Activated CD8-positive, alpha-beta memory T cell treated with anti-CD3 and anti-CD28 coated beads for 24 hours (primary cell): ENCODE measurements at places on chromosomes 13 and 19.

DNA sequence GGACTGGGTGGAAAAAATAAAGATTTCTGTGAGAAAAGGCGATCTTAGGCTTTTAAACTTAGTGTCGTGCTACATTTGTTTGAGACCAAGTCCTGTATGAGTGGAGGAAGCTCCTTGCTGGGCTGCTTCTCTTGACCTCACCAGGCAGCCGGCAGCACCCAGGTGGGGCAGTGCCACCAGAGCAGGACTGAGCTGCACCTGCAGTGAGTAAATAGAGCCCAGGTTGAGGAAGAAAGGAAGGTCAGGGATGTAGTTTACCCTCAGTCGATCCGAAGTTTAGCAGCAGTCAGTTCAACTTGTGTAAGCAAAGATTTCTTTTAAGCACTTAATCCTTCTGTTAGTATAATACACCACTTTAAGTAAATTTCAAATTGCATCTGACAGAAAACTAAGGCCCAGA is 13.6 kb downstream of the HNRNPM start:
- no peak for DNase-seq

- no peak for DNase-seq
Measured at GRCh38 chr19:44055870-44056269, 4.0 kb downstream of the ZNF223 start.

GRCh38 chr19:33601583-33601982 is 20.2 kb upstream of the CHST8 start:
- DNase-seq: no peak

DNA sequence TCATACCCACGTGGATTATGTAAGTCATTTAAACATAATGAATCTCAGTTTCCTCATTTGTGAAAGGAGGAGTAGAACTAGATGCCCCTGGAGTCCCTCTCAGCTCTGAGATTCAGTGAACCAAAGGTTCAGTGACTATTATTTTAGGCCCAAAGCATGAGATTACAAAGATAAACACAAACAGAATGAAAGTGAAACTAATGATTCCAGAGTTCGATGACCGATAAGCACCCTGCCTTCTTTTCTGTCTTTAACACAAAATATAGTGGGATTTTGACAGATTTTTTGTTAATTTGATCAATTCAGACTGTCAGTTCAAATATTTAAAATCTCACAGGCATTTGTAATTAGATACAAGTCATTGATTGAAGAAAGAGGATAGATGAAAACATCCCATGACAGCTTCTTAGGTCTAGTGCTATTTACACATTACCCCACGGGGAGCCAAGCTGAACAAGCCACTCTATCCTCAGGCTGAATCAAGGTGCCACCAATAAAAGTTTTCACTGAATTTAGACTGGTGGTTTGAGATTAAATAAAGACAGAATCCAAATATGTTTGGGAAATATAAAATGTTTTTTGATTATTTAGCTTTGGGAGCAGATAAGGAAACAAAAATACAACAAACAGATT is 64.6 kb upstream of the RAP2A start:
- DNase-seq: no peak

GRCh38 chr19:1265615-1266128 is 3.5 kb upstream of the CIRBP start:
- DNase-seq: peak; percentile 80

- no peak for DNase-seq
Measured at GRCh38 chr13:105144020-105144419, 1391.4 kb downstream of the EFNB2 start.

DNA sequence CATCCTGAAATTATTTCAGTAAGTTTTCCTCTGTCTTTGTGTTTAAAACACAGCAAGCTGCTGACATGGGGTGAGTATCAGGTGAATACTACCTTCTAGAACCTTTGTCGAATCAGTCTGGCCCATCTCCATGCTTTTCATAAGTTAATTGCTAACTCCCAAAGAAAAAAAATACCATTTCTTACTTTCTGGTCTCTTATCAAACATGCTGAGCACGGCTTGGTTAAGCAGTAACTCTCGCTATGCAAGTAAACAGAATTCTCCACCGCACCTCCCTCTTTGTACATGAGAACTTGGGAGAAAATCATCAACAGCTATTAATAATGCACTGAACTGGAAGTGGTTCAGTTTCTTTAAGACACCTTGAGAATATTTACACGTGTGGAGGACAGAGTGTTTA is 88.6 kb downstream of the FGF9 start:
- no peak for DNase-seq

DNA sequence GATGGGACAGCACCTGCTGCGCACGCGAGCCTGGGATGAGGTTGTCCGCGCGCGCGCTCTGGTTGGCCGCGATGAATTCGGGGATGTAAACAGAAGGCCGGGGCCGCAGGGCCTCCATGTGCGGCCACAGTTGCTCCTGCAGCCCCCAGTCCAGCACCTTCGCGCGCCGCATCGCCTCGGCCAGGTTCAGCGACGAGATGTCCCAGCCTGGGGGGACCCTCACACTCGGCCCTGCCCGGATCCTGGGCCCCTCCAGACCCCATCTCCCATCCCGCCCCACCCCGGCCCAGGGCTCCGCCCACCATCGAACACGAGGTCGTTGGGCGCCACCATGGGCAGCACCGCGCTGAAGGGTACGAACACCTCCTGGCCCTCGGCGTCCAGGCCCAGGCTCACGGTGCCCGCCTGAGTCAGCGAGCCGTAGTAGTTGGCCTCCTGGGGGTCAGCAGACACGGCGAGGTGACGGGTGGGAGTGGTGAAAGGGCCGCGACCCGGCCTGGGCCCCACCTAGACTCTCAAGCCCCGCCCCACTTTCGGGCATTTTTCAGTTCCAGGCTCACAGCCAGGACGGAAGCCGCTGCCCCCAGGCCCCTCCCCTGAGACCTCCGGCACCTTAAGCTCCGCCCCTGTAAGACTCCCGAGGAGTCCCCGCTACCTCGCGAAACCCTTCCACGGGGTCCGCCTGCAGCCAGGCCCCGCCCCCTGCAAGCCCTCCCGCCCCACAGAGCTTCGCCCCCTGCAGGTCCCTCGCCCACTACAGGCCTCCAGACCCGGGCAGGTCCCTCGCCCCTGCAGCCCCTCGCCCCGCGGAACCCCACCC is 1.1 kb downstream of the ISYNA1 start:
- peak; percentile 91 for DNase-seq

DNA sequence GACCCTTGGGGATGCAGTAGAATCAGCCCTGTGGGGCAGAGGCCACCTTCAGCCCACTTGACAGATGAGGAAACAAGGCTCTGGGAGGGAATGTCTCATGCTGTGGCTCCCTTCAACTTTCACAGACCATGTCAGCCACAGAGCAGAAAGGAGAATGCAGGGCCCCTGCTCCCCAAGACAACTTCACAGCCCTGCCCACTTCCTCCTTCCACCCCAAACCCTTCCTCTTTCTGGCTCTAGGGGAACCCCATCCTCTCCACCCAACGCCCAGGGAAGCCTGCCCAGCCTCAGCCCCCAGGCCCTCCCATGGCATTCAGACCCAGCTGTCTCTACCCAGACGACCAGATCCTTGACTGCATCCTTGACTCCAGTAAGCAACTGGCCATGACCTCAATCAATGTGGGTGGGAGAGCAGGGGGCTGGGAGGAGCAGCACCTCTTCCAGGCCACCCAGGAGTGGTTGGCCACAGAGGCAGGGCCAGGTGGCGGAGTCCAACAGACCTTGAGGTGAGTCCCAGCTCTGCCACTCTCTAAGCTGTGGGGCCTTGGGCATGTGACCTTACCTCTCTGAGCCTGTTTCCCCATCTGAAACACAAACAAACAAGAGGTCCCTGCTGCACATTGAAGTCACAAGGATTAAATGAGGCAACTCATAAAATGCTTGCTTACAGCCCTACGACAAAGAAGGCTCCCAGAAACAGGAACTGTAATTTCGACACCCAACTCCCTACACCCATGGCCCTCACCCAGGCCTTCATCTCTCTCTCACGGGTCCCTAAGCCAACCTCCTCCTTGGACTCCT is 15.8 kb downstream of the DEDD2 start:
- peak; percentile 70 for DNase-seq

- DNase-seq: no peak
Measured at GRCh38 chr19:4367781-4368127, 24.4 kb downstream of the MPND start.

- DNase-seq: no peak
Measured at GRCh38 chr13:76129305-76130000, 493.3 kb downstream of the LMO7 start.

GRCh38 chr13:46087481-46087880 is 17.4 kb downstream of the CPB2 start:
- no peak for DNase-seq

GRCh38 chr13:50732712-50733111 is 110.8 kb downstream of the DLEU7 start:
- DNase-seq: no peak

DNA sequence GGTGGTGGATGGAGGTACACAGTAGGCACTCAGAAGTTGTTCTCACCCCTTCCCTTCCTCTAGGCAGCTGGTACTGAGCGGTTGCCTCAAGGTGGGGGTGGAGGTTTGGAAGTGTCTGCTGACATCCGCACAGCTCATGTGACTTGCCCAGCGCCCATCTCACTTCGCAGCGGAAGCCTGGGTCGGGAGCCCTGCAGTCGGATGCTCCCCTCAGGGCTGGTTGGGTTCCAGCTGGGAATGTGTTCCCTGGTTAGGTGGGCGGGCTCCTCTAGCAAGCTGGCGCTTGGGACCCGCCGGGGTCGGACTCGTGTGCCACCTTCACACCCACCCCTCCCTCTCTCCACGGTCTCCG is 10.2 kb downstream of the PPP1R37 start:
- DNase-seq: no peak

- DNase-seq: no peak
Measured at GRCh38 chr13:95343944-95344343, 42.7 kb upstream of the ABCC4 start.

GRCh38 chr13:107650081-107650701 is 565.1 kb downstream of the LIG4 start:
- peak; percentile 60 for DNase-seq

- DNase-seq: no peak
Measured at GRCh38 chr19:39199025-39199424, 2.3 kb downstream of the NCCRP1 start.

GRCh38 chr13:43089912-43090498 is 66.6 kb downstream of the DNAJC15 start:
- no peak for DNase-seq

GRCh38 chr13:20320885-20321284 is 88.8 kb upstream of the GJB6 start:
- DNase-seq: no peak

GRCh38 chr13:73369095-73369494 is 310.3 kb downstream of the KLF5 start:
- DNase-seq: no peak

GRCh38 chr19:7106711-7107657 is 37.5 kb downstream of the ZNF557 start:
- no peak for DNase-seq

DNA sequence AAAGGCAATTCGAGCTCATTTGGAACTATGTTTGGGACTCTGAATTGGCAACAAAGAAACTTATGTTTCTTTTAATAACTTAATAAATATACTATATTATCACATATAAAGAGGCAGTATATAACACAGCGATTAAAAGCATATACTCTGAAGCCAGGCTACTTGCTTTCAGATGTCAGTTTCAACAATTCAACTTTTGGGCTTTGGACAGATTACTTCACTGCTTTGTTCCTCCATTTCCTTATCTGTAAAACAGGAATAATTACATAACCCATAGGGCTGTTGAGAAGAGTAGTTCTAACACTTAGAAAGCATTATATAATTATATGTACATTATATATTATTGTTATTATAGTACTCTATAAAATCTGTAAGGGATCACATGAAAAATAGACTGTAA is 107.2 kb downstream of the EDNRB start:
- DNase-seq: no peak

DNA sequence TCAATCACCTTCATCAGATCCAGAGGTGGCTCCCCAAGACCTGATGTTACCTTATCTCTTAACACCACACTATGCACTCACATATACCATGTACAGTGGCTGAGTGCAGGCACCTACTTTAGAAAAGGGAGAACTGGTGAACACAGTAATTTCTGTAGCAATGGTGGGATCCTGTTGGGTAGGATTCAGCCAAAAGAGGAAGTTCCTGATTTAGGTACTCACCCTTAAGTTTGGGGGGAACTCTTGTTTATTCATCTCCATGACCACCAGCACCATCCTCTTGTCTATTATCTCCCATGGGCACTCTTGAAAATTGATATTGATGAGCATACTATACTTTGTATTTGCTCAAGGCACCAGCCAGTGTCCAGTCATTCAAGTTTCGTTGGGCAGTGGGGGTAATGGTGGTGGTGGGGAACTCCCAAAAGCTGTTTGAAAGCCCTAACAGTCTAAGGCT is 324.4 kb downstream of the LMO7 start:
- no peak for DNase-seq

GRCh38 chr19:39968789-39969188 is 2.2 kb upstream of the PSMC4 start:
- peak; percentile 56 for DNase-seq

- DNase-seq: no peak
Measured at GRCh38 chr13:51015973-51016372, 95.1 kb downstream of the C13orf42 start.

GRCh38 chr13:41291246-41291645 is 19.8 kb upstream of the NAA16 start:
- no peak for DNase-seq

DNA sequence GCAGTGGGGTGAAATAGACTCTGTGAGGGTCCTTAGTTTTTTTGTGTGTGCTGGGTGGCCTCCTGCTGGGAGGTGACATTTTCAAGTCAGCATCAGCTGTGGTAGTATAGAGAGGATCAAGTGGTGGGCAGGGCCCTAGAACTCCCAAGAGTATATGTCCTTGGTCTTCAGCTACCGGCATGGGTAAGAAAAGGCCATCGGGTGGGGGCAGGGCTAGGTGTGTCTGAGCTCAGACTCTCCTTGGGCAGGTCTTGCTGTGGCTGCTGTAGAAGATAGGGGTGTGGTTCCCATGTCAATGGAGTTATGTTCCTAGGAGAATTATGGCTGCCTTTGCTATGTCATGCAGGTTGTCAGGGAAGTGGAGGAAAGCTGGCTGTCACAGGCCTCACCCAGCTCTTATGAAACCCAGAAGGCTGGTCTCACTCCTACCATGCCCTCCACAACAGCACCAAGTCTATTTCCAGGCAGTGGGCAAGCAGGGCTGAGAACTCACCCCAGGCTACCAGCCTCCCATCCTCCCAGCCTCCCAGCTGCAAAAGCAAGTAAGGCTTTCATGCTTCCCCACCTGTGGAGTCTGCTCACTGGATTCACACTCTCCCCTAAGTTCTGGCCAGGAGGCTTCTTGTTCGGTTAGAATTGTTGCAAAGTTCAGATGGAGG is 130.6 kb upstream of the SOX1 start:
- peak; percentile 15 for DNase-seq
